Cortex of kidney (tissue), 1 donor: ENCODE measurements at places on chromosomes 5 and 9.

DNA sequence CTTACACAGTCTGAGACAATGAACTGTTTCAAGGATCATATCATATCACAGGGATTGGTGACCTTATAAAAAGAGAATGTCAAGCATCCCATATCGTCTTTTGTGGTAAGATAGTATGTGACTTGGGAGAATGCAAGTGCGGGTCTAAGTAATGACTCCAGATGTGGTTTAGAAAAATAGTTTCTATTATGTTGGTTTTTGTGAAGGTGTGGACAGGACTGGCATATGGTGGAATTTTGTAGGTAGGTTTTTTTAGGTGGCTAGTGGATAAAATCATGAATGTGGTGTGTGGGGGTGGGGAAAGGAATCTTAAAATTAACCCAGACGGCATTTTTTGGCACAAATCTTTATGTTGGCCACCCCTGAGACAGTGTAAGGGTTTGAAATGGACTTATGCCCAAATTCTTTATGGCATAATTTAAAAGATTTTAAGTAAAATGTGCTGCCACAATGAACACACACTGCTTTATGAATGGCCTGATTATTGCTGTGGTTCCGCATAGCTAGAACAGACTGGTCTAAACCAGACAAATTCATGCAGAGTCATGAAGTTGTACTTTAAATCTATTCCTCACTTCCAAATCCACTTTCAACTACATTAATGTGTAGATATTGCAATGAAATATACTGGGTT, 204.8 kb upstream of the HAPLN1 start:
- DNase-seq, result no peak

DNA sequence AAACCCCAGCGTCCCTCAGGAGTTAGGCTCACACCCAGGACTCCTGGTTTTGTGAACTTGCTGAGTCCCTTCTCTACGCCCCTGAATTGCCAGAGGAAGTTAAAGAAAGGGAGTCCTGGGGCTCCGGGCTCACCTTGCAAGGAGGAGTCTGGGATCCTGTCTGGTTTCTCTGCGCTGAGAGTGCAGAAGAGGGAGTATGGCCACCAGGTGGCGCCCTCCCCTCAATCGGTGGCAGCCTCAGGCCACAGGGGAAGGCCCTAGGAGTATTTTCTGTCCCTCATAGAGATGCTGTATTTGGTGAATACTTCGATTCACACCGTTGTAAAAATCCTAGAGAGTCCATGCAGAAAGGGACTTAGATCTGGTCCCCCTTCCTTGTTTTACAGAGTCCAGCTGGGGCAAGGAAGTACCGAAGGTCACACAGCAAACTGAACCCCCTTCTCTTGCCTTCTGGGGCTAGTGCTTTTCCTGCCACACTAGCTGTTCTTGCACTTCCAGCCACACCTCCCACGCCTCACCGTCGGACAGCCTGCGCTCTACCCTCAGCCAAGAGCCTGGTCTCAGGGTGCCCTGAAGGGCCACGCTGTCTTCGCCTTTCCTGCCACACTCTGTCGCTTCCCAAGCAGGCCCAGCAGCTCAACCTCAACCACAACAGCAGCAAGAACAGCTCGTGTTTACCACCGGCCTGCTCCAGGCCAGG, 10.2 kb downstream of the HAND1 start:
- DNase-seq, result no peak

- DNase-seq, result no peak
These were observed 91.1 kb downstream of the DAP start for GRCh38 chr5:10669983-10670382.

- no peak for DNase-seq
These were observed 535.2 kb upstream of the ZNF608 start for GRCh38 chr5:125281667-125282066.

DNA sequence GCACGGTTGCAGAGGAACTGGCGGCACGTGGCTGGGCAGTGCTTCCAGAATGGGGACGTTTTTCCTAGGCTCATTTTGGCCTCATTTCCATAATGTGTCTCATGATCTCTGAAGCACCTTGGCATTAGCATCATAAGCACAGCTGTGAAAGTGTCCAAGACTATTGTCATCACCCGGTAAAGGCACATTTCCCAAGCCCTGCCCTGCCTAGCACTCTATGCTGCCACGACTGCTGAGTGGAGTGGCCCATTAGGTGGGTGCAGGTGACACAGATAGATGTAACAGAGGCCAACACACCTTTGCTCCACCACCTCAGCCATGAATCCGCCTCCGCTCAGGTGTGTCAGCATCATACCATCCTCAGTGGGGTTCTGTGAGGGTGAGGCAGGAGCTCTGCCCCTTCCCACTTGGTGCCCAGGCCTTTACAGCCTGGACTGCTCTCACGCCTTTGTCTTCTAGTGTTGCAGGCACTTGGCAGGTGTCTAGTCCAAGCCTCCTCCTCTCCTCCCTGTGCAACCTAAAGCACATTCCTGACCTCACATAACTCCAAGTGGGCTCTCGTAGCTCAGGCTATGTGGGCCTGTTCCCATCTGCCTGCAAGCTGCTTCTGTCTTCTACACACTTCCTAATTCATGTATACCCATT, 213.0 kb downstream of the FSTL4 start:
- DNase-seq, result no peak

GRCh38 chr5:125874717-125875116, 548.5 kb upstream of the GRAMD2B start:
- DNase-seq, result no peak

GRCh38 chr5:1050423-1051365, 42.1 kb downstream of the NKD2 start:
- DNase-seq, result no peak

DNA sequence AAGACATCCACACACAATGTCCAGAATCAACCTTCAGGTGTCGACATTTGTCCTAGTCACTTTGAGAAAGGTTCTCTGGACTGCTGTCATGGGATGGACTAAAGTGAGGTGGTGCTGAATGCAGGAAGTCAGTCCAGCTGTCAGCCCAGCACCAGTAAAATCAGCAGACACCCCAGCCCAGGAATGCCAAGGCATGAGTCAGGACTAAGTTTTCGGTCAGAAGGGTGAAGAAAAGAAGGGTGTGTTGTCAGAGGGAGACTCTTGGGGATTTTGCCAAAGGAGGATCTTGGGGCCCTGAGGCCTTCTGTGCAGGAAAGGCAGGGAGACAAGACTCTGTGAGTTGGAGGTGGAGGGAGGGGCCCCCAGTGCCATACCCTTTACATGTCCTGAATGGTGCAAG, 69.0 kb upstream of the XPA start:
- no peak for DNase-seq

- no peak for DNase-seq
These were observed 261.4 kb upstream of the KLF4 start for GRCh38 chr9:107750741-107751566.

GRCh38 chr5:83464261-83464660, 7.3 kb upstream of the VCAN start:
- no peak for DNase-seq

- no peak for DNase-seq
These were observed 97.0 kb downstream of the SEC61B start for GRCh38 chr9:99319048-99319447.

DNA sequence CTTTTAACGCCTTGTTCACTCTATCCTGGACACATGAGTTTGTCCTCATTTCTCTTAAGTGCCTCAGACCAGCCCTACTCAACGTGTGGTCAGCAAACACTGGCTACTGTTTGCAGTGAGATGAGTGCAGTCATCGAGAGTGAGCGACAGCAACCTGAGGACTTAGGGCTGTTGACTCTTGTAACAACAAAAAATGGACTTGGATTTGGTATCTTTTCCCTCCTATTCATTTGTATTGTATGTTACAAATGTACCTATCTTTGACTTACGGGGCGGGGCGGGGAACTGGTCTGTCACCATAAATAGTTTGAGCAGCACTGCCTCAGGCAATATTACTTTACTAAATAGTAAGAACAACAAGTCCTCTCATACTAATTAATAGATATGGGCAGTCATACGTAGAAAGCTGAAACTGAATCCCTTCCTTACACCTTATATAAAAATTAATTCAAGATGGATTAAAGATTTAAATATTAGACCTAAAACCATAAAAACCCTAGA, 84.1 kb downstream of the TLE1 start:
- DNase-seq, result no peak

DNA sequence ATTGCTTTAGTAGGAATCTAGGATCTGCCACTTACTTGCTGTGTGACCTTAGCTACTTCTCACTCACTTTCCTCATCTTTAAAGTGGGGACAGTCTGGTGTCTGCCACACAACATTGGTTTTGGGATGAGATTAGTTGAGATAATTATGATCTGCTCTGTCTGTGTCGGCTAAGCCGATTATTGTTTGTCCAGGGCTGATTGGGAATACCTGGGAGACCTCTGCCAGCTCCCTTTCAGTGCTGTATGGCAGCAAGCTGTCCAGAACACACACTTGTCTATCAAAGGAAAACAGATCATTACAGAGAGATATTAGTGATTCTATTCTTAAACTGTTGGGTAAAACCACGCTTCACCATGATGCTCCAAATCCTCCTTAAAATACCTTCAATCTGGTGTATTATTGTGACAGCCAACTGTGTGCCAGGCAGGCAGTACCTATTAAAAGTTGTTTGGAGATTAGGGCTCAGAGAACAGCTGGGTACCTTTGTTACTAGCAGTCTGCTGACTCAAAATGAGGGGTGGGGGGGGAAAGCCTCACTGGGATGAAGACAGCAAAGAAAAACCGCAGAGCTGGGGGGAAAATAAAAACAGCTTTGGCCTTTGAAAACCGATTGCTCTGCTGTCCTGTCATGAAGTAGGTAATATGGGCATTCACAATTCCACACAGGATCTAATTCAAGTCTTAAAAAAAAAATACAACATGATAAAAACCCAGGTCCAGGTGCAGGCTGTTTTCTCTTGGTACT, 458.4 kb upstream of the C9orf72 start:
- DNase-seq, result no peak

DNA sequence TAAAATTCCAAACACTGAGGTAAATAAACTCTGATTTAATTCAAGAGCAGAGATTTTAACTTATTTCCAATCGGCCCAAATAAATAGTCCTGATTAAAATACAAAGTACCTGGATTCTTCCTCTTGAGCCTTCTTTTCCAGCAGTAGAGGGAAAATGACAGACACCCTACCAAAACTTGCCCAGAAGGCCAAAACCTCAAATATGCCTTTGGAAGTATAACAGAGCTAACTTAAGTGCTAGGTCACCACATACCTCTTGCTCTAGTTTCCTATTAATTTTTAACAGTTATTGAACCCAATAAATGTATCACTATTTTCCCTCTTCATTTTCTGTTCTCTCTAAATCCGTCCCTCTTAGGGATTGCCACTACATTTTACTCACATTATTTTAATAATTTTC, 1.4 kb downstream of the BAAT start:
- no peak for DNase-seq

DNA sequence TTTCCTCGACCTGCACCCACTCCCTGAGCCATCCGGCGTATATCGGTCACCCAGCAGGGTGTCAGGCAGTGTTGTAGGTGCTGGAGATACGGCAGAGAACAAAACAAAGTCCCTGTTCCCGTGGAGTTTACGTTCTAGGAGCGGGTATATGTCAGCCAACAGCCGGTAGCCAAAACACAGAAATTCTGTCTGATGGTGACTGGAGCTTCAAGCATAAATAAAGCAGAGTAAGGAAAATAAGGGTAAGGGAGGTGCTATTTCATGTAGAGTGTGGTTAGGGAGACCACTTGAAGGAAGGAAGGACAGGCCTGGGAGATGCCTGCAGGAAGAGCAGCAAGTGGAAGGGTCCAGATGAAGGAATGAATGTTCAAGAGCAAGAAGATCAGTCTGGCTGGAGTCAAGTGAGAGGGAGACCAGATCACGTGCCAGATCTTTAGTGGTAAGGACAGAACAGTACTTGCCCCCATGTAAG, 783 bp upstream of the ZFR start:
- DNase-seq, result no peak

DNA sequence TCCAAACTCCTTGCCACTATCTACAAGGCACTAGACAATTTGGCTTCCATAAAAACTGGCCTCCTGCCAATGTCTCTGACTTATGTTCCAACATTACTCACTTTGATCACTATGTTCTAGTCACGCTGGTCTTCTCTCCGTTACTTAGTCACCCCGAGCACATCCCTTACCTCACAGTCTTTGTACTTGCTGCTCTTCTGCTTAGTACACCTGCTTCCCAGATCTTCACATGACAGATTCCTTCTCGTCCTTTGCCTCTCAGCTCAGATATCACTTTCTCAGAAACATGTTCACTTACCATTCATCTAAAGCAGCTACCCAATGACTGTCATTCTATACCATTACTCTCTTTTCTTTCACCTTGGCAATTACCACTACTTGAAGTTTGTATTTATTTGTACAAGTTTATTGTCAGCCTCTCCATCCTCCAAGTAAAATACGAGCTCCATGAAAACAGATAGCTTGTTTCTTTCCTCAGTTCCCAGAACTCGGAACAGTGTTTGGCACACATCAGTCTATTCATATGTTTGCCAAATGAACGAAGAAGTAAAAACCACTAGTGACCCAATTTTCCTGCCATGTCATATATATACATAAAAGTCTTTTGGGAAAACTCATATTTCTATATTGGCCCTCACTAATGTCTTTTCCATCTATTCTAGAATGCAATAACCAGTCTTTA, 5.9 kb upstream of the SLC22A5 start:
- no peak for DNase-seq
